ENCODE measurements at places on chromosomes 11 and 22. TPM values are rescaled to one million over a fixed set of nuclear protein-coding genes. Genes with fewer than 3 reads are reported as not detected.

CBLIF gene
- not detected for total RNA-seq

MED19 gene
- 11.8 TPM for total RNA-seq

KCNQ1OT1 gene
- 2.3 TPM for total RNA-seq

C11orf87 gene
- total RNA-seq: not detected

RRAS2 gene
- total RNA-seq: 87.4 TPM

ARHGAP42 gene
- 31.0 TPM for total RNA-seq

MUC2 gene
- total RNA-seq: not detected

FADS1 gene
- 184 TPM for total RNA-seq

CRYBB3 gene
- total RNA-seq: 0.19 TPM

GRCh38 chr11:46499821-46500220 is 94.0 kb downstream of the AMBRA1 start:
- no peak for DNase-seq

DNA sequence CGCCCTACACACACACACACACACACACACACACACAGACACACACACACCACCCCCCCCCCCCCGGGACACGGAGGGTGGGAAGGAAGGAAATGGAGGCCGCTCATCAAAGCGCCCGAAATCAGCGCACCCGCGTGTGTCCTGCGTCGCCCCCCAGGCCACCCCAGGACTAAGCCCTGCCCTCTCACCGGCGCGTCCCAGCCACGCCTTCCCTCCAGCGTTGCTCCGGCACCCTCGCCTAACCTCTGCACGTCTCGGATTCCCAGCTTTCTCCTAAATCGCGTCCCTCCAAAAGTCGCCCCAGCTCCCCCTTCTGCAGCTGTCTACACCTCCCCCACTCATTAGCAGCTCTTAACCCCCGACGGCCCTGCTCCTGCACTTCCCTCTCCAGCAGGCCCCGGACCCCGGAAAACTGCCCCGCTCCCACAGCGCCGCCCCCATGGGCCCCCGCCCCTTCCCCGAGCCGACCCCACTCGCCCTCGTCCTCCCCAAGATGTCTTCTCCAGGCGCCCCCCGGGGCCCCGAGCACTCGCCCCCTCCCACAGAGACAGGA is 557 bp downstream of the PACSIN2 start:
- DNase-seq: peak; percentile 80

DNA sequence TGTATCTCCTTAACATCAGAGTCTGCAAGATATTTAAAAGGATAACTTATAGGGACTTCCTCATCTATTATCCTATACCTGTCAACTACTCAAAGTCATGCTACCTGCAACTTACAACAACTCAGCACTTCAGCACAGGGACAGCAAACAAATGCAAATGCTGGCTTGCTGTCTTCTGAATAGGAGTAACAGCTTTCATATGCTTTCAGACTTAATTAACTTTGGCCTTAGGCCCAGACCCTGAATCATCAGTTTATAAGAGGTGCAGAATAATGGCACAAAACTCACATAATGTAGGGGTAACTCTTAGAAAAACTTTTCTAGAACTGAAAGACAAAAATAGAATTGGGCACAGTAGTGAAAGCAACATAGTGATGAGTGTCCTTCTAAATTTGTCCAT is 953.4 kb downstream of the DLG2 start:
- DNase-seq: no peak

GRCh38 chr11:45678976-45679375 is 13.6 kb upstream of the CHST1 start:
- DNase-seq: no peak

GRCh38 chr11:33574331-33574730 is 126.3 kb downstream of the C11orf91 start:
- no peak for DNase-seq

GRCh38 chr11:94032725-94033124 is 11.6 kb downstream of the HEPHL1 start:
- DNase-seq: no peak

- no peak for DNase-seq
These were observed 92.7 kb upstream of the TBCEL start for GRCh38 chr11:120931057-120931779.

DNA sequence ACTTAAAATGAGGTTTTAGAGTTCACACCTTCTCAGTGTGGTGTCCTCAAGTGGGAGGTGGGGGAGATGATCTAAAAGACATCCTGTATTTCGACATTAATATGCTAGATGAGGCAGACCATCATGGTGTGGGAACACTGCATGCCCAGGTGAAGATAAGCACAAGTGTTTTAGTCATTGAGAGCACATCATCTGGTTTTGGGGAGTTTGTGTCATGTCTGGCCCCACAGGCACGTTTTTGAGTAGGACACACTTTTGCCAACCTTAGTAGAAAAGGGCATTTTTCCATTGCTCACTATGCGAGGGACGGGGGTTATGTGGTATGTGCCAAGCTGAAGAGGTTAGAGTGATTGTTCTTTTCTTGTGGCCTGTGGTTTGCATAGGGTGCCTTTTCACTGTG is 189.3 kb downstream of the DBX1 start:
- no peak for DNase-seq

- no peak for DNase-seq
These were observed 191.3 kb downstream of the KIF18A start for GRCh38 chr11:27916541-27917100.

- peak; percentile 51 for DNase-seq
These were observed 13.0 kb upstream of the OR6A2 start for GRCh38 chr11:6812390-6813005.

DNA sequence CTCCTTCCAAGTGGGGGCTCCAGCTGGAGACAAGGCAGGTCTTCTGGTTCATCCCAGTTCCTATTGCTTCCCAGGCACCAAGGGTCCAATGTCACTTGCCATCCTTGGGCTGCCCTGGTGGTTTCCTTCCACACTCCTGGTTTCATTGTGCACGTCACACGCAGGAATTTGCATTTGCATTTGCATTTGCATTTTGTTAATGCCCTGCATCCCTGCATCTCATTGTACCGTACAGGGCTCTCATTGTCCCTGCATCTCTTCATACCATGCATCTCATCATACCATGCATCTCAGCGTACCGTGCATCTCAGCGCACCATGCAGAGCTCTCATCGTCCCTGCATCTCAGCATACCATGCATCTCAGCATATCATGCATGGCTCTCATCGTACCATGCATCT is 112.2 kb upstream of the SYT13 start:
- DNase-seq: no peak

GRCh38 chr11:121328176-121328966 is 35.8 kb downstream of the SC5D start:
- no peak for DNase-seq

GRCh38 chr22:22720201-22720723 is 75.8 kb downstream of the GGTLC2 start:
- DNase-seq: peak; percentile 72

- DNase-seq: no peak
These were observed 34.7 kb downstream of the ALG9 start for GRCh38 chr11:111836721-111837120.

DNA sequence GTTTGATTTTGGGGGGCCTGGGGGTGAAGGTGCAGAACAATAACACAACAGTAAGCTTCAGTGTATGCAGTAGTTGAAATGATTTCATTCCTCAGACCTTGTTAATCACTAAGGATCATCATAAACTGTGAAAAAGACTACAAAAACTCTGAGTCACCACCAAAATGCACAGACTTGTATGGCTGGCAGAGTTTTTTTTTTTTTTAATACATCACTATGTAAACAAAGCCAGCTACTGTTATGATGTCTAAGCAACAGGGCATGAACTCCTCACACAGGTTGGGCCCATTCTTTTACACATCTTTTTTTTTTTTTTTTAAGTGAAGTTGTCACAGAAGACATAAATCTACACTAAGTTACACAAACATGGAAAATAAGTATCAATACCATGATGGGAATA is 311.9 kb downstream of the GUCY1A2 start:
- no peak for DNase-seq

- peak; percentile 41 for DNase-seq
These were observed 189.2 kb upstream of the TBCEL start for GRCh38 chr11:120834686-120835210.

GRCh38 chr22:37032134-37032534 is 12.6 kb downstream of the MPST start:
- no peak for DNase-seq

DNA sequence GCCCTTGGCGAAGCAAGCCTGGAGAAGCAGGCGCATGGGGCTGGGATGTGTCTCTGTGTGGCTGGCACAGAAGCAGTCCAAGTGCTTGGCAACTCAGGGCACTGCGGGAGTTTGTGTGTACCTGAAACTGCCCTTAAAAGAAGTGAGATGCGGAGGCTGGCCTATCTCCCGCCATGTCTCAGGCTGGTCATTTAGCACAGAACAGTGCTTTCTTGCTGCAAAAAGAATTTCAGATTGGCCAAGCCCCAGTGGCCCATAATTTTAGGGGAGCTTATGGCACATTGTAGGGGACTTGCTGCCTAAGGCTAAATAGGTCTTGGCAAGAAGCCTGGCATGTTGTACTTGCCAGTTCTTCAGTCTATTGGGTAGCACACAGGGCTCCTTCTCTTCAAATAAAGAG is 16.4 kb downstream of the EHF start:
- DNase-seq: no peak

- no peak for DNase-seq
These were observed 6.8 kb upstream of the PLAAT3 start for GRCh38 chr11:63621071-63621470.

DNA sequence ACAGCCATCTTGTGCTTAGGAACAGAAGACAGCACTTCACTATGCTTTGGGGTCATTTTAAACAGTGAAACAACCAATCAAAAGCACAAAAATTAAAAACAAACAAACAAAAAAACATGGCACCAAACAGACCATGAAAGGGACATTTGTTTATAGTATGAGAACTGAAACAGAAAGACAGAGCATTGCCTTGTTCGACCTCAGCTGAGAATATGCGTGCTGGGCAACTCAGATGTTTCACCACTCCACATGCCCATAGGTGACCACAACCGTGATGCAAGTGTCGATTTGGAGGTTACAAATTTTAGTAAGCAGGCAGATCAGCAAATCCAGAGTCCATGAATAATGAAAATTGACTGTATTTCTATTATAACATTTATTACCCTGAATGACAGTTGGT is 30.0 kb downstream of the NNMT start:
- DNase-seq: no peak

DNA sequence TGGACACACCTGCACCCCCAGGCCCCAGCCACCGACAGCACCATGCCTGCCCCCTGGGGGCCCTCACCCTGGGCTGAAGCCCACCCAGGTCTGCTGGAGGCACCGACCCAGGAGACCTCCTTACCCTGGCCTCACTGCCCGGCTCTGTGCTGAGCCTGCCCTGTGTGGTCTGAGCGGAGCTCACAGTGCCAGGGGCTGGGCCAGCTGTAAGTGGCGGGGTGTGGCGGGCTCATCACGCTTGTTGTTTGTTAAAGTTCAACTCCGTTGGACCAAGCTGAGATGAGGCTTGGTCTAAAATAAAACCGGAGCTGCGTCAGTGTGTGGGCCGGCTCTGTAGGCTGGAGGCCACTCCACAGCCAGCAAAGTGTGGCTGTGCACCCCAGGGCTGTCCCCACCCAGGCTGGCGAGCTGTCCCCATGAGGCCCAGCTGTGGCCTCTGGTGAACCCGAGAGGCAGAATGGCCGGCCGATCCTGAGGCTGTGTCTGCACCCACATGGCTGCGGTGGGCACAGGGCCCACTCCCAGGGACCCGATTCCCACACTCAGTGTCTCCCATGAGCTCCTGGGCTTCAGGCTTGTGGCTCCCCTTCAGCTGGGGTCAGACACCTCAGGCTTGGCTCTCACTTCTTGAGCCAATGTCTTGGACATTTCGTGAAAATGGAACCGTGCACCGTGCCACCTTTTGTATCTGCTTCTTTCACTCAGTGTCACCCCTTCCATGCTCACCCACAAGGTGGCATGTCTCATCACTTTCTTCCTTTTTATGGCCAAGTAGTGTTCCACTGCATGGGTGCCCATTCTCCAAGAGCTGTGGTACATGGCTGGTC is 137.9 kb downstream of the CTTN start:
- no peak for DNase-seq

DNA sequence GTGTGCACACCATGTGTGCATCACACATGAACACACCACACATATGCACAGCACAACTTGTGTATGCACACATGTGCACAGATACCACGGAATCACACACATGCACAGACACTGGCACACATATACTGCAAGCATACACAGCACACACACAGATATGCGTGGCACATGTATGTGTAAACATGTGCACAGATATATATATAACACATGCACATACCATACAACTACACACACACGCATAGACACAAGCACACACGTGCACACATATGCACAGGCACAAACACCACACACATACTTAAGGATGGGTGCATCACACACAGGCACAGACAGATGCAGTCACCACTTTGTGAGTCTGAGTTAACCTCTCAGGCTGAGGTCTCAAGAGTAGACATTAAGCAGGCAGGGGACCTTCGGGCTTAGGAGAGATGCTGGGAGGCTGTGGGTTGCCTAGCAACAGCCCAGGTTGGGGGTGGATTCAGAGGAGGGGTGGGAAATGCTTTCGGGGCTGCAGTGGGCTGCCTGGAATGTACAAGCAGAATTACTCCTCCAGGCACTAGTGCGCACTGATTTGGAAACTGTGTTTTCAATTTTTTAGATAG is 82.9 kb downstream of the MYO18B start:
- peak; percentile 84 for DNase-seq

- DNase-seq: no peak
These were observed 80.3 kb upstream of the MYOD1 start for GRCh38 chr11:17639091-17639490.

- no peak for DNase-seq
These were observed 59.2 kb downstream of the MED15 start for GRCh38 chr22:20566420-20567260.
